ENCODE measurements at places on chromosomes 3 and 15.

DNA sequence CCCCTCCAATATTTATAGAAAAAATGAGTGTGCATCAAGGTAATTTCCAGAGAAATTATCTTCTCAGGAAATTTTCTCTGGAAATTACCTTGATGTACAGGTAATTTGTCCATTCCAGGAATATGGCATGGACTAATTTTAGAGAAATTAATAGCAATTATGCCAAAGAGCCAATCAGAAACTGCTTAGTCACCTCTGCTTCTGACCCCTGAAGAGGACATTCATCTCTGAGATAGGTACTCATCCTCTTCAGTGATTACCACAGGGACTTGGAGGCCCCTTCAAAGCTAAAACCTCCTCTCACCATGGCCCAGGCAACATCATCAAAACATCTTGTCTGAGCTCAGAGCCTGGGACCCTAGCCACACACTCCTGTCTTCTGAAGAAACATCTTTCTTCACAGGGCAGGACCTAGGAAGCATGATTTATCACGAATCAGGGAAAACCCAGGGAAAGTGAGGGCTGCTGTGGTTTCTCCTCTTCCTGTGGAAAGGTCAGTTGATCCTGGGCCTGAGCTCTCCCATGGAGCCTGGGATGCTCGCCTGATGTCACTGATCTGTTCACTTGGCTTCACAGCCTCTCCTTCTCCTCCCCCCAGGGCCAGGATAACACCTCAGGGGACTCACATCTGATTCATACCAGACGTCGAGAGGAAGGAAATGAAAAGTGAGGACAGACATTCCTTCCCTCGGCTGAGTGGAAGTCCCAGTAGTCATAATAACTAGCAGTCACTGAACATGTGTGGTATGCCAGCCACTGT lies 210.5 kb downstream of the DTWD1 start:
- no peak for DNase-seq

GRCh38 chr15:76196269-76197231 lies 114.7 kb downstream of the ETFA start:
- DNase-seq: peak; percentile 76

DNA sequence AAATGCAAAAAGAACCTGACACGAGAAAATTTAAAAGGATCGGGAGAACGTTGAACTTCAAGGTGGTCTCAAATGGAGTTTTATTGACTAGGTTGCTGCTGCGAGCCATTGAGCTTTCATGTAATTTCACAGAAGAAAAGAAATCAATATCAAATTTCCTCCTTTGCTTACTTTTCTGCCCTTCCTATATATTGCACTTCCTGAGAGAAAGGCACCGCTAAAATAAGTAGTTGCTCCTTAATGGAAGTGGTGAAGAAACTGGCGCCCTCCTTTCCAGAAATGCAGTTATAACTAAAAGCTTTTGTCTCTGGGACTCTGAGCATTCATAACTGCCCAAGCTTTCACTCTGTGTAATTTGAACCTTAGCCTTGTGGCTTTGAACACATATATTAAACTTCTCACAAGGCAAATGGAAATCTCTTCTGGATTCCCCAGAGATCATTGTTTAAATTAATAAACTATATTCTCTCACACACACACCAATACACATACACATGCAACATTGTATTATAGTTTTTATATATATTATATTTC lies 13.4 kb downstream of the EID1 start:
- DNase-seq: no peak

GRCh38 chr15:31280046-31280830 lies 46.4 kb upstream of the KLF13 start:
- DNase-seq: peak; percentile 29

DNA sequence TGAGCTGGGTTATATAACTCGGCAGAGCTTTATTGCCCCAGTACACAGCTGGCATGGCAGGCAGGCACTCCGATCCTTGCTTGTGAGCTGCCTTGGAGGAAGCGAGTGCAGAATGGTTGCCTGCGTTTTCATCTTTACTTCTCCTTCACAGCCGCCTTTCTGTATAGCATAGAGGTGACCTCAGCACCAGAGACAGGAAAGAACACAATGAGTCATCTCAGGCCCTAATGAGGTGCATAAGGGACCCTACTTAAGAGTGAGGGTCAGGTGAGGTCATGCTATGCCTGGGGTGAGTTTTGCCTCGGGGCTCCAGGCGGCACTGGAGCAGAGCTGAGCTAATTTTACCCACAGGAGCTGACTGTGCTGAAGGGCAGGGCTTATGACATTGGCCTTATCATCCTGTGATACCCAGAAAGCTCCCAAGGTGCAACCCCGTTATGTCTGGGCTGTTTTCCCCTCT lies 43.5 kb downstream of the LPP start:
- no peak for DNase-seq

DNA sequence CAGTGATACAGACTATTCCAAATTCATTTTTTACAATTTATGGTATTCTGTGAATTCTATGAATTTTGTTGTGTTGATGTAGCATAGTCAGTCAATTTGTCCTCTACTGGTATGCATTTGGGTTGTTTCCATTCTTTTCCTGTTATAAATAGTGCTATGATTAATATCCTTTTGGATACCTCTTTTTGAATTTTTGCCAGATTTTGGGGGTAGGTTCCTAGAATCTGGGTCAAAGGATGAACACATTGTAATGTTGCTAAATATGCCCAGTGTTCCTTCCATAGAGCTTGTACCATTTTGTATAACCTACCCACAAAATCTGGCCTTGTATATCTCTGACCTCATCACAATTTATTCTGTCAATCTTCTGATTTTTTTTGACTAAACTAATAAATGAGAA lies 44.4 kb upstream of the C3orf38 start:
- no peak for DNase-seq

DNA sequence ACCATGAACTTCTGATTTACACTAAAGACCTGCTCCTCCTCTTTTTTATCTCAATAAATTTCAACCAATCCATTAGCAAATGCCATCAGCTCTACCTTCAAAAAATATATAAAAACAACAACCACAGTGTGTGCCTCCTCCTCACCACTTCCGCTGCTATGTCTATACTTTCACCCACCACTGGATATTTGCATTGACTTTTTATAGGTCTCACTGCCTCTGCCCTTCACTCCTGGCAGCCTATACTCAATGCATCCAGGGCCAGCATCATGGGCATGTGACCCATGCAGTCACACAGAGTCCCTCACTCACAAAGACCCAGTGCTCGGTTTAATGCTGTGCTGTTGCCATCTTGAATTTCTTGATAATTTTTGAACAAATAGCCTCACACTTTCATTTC lies 53.5 kb upstream of the CCDC54 start:
- DNase-seq: no peak

DNA sequence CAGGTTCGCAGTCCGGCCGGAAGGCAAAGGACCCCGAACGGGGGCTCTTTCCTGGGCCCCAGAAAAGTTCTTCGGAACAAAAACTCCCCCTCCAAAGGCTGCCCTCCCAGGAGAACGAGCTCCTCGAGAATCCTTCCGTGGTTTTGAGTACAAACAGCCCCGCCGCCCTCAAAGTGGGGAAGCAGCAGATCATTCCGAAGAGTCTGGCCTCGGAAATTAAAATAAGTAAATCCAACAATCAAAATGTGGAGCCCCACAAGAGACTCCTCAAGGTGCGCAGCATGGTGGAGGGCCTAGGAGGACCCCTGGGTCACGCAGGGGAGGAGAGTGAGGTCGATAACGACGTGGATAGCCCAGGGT lies 1.3 kb downstream of the ARHGEF26 start:
- DNase-seq: no peak

- DNase-seq: peak; percentile 22
These were observed 12.4 kb upstream of the RAB11A start for GRCh38 chr15:65856821-65857455.

DNA sequence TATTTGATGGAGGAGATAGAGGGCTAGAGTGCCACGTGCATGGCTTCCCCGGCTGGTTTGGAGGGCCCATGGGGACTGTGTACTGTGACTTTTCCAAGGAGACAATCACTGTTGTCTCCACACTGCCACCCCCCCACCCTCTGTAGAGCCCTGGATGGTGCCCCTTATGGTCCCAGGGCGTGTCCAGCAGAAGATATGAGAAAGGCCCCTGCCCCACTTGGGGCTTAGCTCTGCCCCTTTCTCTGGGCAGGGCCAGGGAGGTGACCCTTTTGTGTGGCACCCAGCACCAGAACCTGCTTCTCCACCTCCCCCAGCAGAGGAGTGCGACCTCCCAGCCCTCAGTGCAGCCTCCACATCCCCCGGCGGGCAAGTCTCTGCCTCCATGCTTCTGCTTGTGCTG lies 32.1 kb downstream of the SPSB4 start:
- no peak for DNase-seq

DNA sequence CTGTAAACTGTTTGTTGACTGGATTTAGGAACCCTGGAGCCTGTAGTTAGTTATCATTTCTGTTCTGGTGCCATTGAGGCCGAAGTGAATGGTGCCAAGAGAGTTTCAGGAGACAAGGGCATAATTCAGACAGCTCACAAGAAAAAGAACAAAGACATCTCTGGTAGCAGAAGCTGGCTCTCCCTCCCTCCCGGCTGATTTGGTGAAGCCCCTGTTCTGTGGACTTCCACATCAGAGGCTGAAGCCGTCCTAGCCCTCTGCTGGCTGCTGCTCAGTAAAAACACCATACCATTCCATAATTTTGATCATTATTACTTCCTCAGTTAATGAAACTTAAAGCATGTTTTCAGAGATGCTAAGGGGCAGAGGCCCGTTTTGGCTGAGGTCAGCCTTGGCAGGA lies 381.2 kb upstream of the WNT5A start:
- no peak for DNase-seq

- DNase-seq: no peak
These were observed 67.5 kb downstream of the TFG start for GRCh38 chr3:100776746-100777145.

GRCh38 chr3:106135451-106136160 lies 266.8 kb upstream of the CBLB start:
- no peak for DNase-seq

DNA sequence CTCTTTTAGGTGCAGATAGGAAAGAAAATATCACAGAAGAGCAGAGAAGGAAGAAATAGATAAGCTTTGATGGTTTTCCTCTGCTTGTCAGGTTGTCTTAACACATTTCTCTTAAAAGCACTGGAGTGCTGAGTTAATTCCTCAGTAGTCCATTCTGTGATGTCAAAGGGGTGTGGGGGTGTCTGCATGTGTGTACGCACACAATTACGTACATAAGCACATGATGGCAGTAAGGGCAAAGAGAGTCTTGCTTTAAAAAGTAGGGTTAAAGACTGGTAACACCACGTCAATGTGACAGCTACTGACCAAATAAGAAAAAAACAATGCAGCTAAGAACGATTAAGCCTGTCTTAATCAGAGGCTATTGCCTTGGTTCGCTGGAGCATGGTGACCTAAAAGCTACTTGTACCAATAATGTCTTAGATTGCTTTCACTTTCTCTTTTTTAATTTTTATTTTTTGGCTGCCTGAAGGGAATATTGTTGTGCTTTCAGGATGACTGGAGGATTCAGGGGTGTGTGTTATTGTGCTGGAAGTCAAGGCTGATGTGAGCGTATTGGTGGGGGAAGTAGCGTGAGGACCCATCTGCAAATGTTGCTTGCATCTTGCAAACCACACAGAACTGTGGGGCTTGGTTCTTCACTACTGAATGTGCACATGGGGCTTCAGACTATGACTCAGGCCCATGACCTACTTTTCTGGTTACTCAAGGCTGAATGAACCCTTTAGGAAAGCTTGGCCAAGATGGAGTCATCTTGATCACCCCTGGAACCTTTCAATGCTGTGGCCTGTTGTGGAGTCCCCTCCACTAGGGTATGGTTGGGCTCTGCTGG lies 417.8 kb upstream of the TPM1 start:
- no peak for DNase-seq

- no peak for DNase-seq
These were observed 264.1 kb downstream of the CD47 start for GRCh38 chr3:107826727-107827126.

DNA sequence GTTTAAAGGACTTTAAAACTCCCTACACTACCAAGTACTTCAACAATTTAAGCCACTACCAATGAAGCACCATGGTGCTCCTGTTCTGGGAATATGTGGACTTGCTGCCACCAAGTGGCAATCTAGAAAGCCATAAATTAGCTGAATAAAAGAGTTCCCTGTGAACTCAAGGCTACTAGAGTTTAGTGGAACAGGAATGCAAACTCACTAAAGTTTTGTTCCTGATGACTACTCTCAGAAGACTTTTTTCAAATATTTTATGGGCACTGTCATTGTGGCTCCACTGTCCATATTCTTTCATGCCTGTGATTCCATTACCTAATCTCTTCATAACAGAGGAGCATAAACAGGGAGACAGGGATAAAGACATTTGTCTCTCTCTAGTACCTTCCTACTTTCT lies 63.9 kb downstream of the TMCC1 start:
- peak; percentile 11 for DNase-seq

GRCh38 chr3:12415014-12415680 lies 69.1 kb upstream of the TSEN2 start:
- no peak for DNase-seq

DNA sequence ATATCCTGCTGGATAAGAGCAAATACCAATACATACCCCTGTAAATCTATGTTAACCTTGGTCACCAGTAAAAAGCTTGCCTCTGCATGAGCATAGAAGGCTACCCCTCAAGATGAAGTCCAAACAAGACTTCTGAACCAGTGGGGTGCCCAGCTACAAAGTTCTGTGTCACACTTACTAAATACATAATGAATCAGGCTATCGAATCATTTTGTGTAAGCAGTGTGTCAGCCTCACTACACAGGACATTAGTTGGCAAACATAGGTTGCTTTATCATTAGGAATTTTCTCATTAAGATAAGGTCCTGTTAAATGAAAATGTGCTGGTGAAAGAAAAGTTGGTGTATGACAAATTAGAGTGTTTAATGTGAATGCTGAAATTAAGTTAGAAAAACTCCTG lies 452.0 kb downstream of the MFSD1 start:
- no peak for DNase-seq

DNA sequence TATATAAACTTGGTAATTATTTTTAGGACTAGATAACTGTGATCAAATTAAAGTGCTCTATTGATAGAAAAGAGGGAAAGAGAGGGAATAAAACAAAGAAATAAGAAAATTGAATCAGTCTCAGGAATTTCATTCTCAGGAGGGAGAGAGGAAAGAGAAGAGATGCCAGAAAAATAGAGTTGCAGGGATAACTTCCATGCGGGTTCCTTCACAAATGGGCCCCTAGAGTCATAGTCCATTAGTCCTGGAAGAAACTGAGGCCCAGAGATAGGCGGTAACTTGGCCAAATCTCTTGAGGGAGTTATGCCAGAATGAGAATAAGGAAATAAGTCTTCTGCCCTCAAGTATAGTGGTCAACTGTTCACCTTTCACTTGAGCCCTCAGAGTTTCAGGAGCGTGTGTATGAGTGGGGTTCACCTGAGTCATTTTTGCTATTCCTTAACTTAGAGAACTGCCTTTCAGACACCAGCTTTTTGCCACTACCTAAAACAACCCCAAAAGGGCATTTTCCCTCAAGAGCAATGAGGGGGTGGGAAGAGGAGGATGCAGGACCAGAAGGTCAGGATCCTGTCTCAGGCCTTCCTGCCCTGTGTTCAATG lies 192.6 kb downstream of the MEX3B start:
- no peak for DNase-seq

GRCh38 chr3:109731639-109732473 lies 394.5 kb upstream of the DPPA4 start:
- DNase-seq: peak; percentile 4

GRCh38 chr3:116517308-116517707 lies 72.0 kb upstream of the LSAMP start:
- peak; percentile 23 for DNase-seq
